ENCODE measurements at places on chromosomes 3 and 15.

GRCh38 chr15:89972085-89972484 is 29.0 kb upstream of the ZNF710 start:
- no peaks in the 10 kb centered on the region for H3K36me3 ChIP-seq
- H3K27me3 ChIP-seq = no peaks in the 10 kb centered on the region
- H3K4me3 ChIP-seq = no peak overlapping the region
- no peaks in the 10 kb centered on the region for H3K4me1 ChIP-seq

DNA sequence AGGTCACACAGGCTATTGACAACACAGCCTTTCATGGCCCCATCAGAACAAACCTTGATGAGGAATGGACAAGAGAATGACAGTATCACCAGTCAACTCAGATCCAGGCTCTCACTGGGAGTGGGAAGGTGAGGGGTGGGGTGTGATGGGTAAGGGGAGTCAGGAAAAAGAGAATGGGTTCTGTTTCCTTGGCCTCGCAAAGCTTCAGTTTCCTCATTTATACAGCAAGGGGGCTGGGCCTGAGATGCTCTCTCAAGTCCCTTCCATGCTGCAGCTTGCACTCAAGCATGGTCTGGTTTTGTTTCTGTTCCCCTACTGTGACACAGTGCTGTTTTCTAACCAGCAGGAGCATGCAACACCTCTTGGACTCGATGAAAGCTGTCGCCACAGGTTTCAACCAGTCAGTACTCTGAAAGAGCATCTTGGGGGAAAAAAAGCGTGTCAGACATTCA is 65.7 kb upstream of the IL12A start:
- H3K27ac ChIP-seq = no peak overlapping the region
- H3K27me3 ChIP-seq = no peaks in the 10 kb centered on the region
- no peak for DNase-seq
- H3K36me3 ChIP-seq = no peaks in the 10 kb centered on the region
- H3K4me1 ChIP-seq = peaks cover under 1% of the 10 kb centered on the region

GRCh38 chr3:88231632-88232031 is 81.9 kb downstream of the C3orf38 start:
- H3K27ac ChIP-seq = no peak overlapping the region
- no peak for DNase-seq
- peaks cover 8% of the 10 kb centered on the region for H3K4me1 ChIP-seq
- no peaks in the 10 kb centered on the region for H3K36me3 ChIP-seq
- no peaks in the 10 kb centered on the region for H3K27me3 ChIP-seq

DNA sequence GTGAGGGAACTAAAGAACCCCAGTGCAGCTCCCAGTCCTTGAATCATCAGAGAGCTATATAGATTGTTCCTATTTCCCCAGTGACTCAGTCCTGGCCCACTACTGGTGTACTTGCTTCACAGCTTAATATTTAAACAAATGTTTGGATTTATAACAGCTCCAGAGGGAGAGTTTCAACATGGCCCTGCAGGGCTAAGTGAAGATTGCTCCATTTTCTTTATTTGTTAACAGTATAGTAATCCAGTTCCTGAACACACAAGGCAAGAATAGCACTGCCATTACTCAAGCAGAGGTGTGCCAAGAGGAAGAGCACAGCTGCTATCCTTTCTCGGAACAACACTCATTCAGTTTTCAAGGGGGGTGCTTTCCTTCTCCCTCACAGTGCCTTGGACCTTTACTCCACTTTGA is 6.5 kb downstream of the SQOR start:
- no peak for DNase-seq
- H3K36me3 ChIP-seq = no peaks in the 10 kb centered on the region

DNA sequence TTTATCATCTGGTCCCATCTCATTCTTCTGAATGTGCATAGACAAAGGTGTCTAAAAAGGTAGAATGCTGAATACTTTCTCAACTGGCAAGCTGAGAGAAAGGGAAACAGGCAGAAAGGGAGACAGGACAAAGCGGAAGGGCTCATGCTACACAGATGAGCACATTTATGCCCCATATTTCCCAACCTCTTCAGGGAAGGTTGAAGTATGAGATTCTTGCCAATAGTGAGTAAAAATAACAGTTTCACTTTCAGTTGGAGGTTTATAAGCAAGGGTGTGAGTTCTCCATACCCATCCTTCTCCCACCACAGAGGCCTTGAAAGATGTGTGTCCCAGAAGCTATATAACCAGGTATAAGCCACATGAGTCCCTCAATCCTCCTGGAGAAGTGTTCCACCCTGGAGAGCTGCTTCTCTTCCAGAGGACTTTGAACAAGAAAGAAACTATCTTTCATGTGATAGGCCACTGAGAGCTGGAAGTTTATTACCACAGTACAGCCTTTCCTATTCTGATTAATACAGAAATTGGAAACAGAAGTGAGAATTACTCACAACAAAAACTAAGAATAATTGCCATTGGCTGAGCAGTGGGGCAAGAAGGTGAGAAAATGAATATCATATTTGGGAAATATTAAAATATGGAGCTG is 709.4 kb upstream of the NR2F2 start:
- H3K27ac ChIP-seq = no peak overlapping the region
- no peaks in the 10 kb centered on the region for H3K36me3 ChIP-seq
- no peak for DNase-seq
- H3K4me3 ChIP-seq = no peak overlapping the region
- peaks cover 17% of the 10 kb centered on the region for H3K4me1 ChIP-seq

- H3K4me3 ChIP-seq = no peak overlapping the region
- DNase-seq = no peak
- H3K36me3 ChIP-seq = no peaks in the 10 kb centered on the region
- H3K4me1 ChIP-seq = peaks cover 12% of the 10 kb centered on the region
Observed at GRCh38 chr3:143135150-143135549, 15.6 kb downstream of the CHST2 start.

DNA sequence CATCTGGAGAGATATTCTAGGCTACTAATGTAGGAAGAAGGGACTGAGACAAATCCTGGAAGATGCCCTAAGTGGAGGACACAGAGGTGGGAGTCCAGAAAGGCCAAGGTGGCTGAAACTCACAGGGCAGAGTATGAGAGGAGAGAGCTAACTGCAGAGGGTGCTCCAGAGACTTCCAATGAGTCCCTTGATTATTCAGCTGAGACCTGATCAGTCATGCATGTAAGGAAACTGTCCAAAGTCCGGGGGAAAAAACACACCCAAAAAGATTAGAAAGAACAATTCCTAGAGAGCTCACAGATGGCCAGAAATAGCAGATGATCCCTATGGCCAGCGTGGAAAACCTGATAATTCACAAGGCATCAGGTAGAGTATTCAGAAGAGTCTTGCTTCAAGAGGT is 18.7 kb upstream of the FOXP1 start:
- no peaks in the 10 kb centered on the region for H3K36me3 ChIP-seq
- no peak overlapping the region for H3K4me3 ChIP-seq
- H3K27ac ChIP-seq = no peak overlapping the region

- peaks cover 34% of the 10 kb centered on the region for H3K4me1 ChIP-seq
- H3K27ac ChIP-seq = no peak overlapping the region
- DNase-seq = peak; percentile 56
- H3K27me3 ChIP-seq = no peaks in the 10 kb centered on the region
- H3K36me3 ChIP-seq = no peaks in the 10 kb centered on the region
Observed at GRCh38 chr15:78207641-78208340, 26.6 kb downstream of the ACSBG1 start.

Measured in type B pancreatic cell (in vitro differentiated cells).